ENCODE measurements at places on chromosomes 1 and 21.

- no peak for DNase-seq
Measured at GRCh38 chr1:64981601-64982533, 15.5 kb upstream of the JAK1 start.

DNA sequence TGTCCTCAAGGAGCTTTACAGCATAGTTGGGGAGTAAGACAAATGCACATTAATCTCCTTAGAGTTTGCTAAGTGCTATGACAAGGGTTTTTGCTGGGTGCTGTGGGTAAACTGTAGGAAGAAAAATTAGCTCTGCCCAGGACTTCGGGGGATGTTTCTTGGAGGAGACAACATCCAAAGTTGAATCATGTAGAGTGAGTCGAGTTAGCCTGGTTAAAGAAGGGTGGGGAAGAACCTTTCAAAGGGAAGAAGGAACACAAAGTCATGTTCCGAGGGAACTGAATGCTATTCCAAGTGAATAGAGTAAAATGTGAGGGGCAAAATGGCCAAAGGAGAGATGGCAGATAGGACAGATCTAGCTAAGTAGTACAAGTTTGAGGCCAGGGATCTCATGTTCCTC, 17.1 kb downstream of the SPRTN start:
- DNase-seq: no peak

GRCh38 chr1:10692401-10693021, 103.9 kb downstream of the CASZ1 start:
- peak; percentile 38 for DNase-seq

DNA sequence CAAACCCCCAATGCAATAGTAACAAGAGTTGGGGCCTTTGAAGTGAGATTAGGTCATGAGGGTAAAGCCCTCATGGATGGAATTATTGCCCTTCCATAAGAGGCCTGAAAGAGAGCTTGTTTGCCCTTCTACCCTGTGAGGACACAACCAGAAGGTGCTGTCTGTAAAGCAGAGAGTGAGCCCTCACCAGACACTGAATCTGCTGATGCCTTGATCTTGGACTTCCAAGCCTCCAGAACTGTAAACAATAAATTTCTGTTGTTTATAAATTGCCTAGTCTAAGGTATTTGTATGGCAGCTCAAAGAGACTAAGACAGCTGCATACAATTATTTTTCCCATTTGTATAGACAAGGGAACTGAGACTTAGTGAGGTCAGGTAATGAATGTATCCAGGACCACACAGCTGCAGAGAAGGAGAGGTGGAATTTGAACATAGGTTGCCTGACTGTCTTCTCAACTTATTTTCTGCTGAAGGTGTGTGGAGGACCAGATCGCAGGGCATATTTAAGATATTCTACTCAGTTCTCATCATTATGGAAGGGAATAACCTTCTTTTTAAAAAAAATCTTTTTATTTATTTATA, 18.7 kb downstream of the IL23R start:
- DNase-seq: no peak

DNA sequence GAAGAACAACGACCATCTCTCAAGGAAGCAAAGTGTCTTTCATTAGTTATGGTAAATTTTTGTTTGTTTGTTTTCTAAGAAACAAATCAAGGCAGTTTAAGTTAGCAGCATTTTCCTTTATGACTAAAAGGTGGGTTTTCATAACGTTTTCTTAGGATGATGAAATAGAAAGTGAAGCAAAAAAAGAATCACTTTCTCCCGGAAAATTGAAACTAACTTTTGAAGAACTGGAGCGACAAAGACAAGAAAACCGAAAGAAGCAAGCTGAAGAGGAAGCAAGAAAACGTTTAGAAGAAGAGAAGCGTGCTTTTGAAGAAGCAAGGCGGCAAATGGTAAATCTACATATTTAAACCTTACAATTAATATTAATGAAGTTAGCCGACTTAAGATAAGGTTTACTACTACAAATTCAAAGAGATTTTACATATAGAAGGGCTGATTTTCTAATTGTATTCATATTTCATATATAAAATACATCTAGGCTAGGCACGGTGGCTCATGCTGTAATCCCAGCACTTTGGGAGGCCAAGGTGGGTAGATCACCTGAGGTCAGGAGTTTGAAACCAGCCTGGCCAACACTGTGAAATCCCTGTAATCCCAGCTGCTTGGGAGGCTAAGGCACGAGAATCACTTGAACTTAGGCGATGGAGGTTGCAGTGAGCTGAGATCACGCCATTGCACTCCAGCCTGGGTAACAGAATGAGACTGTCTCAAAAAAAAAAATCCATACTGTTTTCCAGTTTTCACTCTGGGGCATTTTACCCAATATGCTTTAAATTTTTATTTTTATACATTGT, 38.3 kb downstream of the NEXN start:
- DNase-seq: no peak

GRCh38 chr1:96472471-96472870, 249.1 kb upstream of the PTBP2 start:
- no peak for DNase-seq

DNA sequence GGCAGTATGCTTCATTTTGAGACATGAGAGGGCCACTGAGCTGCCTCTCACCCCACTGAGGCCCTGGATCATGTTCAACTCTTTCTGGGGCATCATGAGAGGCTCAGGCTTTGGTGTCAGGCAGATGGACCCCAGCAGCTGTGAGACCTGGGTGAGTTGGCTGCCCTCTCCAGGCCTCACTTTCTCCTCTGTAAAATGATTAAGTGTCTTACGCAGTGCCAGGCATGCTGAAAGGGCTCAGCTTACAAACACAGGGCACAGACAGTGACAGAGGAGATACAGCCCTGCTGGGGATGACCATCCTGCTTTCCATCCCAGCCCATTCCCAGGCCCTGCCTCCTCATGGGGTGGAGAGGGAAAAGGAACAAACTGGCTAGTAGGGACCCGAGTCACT, 387.4 kb downstream of the MATN1 start:
- no peak for DNase-seq

DNA sequence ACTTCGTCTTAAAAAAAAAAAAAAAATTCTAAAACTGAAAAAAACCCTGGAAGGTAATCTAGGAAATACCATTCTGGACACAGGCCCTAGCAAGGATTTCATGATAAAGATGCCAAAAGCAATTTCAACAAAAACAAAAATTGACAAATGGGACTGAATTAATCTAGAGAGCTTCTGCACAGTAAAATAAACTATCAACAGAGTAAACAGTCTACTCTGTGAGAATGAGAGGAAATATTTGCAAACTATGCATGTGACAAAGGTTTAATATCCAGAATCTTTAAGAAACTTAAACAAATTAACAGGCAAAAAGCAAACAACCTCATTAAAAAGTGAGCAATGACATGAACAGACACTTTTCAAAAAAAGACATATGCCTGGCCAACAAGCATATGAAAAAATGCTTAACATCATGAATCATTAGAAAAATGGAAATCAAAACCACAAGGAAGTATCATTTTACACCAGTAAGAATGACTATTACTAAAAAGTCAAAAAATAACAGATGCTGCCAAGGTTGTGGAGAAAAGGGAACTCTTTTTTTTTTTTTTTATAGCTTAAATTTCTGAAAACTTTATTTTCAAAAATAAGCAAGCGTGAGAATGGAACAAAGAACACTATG, 29.4 kb upstream of the RNPC3 start:
- no peak for DNase-seq

DNA sequence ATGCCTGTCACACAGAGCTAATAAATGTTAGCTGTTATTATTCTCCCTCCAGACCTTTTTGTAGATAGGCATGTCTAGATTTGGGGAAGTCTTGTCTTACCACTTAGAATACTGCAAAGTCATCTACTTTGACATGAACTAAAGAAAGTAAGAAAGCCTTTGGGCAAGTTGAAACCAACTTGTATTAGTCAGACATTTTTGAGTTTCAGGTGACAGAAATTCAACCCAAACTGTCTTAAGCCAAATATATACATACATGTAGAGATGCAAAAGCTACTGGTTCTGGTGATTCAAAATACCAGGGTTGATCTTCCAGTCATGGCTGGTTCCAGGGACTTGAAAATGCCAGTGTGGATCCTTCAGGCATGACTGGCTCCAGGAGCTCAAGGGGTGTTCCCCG, 276.8 kb upstream of the TMEM51 start:
- no peak for DNase-seq

DNA sequence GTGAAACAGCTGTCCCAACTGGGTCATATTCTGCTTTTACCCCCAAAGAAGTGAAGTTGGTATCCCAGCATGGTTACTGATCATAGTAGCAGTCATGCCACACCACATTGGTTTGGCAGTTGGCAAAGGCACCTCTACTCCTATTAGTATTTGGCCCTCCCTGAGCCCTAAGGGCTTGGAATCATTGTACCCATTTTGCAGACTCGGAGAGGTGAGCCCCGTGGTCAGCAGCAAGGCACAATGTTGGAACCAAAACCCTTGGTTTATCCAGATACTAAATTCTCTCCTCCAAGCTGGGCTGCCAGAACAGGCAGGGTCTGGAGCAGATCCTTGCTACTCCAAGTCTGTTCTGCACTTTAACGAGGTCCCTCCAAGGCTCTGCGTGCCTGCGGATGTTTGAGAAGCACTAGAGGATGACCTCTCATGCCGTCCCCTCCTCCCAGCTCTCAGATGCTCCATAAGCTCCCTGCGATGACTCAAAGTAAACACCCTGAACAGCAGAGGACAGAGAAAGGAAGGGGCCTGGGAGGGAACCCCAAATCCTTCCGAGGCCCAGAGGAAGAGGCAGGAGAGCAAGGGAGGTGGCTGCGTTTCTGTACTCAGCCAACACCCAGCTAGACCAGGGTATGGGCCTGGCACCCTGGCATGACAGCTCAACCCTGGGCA, 89.3 kb downstream of the PAX7 start:
- DNase-seq: no peak
